Fibroblast of skin of abdomen (primary cell): ENCODE measurements at places on chromosomes 12 and 14.
A peak's percentile ranks its signal among the peaks of the same experiment; 100 is the strongest.

- DNase-seq, result peak; percentile 24
Measured at GRCh38 chr12:3727877-3728632, 24.9 kb downstream of the CRACR2A start.

- DNase-seq, result peak; percentile 40
Measured at GRCh38 chr12:111298582-111299436, 70.1 kb downstream of the PHETA1 start.

DNA sequence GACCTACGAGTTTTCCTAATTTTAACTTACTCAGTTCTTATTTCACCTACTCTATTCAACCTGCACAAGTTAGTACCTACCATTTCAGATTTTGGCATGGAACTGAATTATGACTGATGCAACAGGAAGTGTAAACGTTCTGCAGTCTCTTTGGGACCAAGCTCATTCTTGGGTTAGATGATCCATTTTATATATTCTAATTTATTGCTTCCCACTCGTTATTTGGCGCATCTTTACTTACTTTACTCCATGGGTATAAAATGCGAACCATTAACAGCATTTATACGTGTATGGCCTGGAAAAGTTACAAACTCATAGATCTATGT, 1.0 kb upstream of the EML1 start:
- no peak for DNase-seq

DNA sequence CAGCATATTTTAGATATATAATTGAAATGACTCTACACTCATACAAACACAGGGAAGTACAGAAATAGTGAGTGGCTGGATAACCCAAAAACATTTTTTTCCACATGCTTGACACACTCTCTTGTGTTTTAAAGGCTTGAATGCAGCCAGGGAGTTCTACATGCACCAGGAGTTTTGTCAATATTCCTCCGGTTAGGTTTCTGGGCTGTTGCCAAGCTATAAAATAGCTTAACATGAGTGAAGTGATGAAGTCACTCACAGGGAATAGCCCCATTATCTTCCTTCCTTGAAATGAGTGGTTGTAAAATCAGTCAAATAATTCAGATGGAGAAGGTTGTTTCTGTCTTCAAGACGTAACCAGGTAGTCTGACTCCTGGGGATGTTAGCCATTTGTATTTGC, 582.7 kb downstream of the SLC6A15 start:
- DNase-seq, result peak; percentile 39

DNA sequence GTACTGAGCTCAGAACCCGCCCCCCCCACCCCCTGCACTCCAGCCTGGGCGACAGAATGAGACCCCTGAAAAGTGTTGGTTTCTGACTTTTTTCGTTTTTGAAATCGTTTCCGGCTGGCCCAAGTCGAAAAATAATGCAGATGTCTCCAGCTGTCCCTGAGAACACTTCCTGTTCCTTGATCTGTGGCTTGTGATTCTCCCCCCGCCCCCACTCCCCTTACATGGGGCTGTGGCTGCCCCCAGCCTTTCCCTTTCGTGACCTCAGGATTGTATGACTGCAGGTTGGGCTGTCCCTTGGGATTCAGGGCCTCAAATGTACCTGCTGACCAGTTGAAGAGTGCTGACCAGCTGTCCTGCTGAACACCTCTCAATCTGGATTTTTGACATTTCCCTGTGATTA, 34.1 kb downstream of the NOC4L start:
- DNase-seq, result no peak

DNA sequence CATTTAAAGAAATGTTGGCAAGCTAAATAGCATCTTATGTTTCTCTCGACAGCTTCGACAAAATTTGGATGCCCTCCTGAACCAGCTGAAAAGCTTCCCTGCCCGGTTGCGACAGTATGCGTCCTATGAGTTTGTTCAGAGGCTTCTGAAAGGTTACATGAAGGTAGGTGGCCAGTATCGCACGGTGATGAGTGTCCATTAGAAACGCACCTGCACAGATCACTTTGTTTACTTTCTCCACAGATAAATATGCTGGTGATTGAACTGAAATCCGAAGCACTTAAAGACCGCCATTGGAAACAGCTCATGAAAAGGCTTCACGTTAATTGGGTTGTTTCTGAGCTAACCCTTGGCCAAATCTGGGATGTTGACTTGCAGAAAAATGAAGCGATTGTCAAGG, 36.5 kb downstream of the DYNC1H1 start:
- no peak for DNase-seq

DNA sequence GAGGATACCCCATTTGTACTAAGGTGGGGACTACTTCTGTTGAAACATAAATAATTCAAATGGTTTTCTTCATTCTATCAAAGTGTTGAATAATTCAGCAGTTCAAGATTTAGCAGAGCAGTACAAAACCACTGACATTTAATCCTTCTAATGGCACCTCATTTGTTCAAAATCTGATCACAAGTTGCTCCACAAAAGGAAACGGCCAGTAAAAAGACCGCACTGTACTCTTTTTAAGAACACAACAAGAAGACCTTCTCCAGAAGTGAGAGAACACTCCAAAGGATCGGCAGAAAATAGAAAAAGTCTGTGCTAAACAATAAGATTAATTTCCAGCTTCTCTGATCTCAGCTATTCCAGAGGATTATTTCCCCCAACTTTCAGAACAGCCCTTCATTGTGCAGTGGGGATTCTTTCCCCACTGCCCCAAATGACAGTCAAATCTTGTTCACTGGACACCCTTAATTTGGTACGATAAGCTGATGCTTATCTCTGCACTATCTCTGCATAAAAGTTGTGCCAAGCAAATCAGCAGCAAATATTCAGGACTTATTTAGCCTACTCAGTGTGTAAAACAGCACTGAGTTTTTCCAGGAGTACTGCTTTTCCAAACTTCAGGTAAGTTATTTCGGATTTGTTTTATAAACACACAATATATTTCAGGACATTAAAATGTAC, 5.2 kb downstream of the MPHOSPH9 start:
- no peak for DNase-seq

- no peak for DNase-seq
Measured at GRCh38 chr12:46944771-46945170, 119.0 kb upstream of the SLC38A4 start.

DNA sequence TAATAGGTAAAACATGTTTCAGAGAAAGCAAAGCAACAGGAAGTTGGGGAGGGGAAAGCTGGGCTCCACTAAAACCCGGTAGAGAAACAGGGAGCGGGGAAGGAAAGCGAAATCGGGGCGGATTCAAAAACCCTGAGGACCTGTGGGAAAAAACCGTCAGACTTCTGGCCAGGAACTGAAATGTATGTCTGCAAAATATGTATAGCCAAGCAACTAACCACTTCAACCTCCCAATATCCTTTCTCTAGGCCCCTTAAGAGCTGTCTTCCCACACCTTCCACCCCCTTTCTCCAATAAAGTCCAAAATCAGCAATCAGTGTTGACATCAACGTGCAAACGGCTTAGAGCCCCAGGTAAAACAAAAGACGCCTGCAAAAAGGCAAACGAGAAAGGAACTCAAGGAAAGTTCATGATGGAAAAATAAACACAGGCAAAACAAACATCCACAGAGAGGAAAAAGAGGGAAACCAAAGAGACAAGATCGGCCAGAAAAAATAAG, 32.8 kb downstream of the SIX1 start:
- DNase-seq, result no peak

DNA sequence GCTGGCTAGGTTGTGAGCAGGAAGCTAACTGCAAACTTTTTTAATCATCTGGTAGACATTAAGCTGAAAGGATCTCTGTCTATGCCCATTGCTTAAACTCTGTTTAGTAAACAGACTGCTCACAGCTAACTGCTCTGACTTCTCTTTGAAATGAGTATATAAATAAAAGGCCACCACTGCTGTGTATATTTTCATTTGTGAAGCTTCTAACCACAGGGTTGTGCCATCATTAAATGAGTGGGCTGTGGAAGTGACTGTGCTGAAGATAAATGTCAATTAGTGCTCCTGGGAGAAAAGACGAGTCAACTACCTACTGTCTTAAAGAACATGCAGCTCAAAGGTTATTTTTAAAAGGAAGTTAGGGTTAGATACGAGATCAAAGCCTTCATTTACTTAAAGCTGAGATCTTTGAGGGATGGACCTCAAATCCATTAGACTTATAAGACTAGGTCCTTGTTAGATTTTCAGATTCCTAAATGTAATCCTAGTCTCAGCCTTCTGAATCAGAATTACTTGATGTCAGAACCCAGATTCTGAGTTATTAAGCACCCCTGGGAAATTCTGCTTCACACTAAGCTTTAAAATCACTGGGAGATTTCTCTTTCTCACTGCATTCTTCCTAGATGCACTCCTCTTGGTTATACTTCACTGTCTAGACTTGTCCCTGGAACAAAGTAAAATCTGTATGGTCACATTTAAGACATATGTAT, 213.1 kb upstream of the FLRT2 start:
- DNase-seq, result peak; percentile 14

DNA sequence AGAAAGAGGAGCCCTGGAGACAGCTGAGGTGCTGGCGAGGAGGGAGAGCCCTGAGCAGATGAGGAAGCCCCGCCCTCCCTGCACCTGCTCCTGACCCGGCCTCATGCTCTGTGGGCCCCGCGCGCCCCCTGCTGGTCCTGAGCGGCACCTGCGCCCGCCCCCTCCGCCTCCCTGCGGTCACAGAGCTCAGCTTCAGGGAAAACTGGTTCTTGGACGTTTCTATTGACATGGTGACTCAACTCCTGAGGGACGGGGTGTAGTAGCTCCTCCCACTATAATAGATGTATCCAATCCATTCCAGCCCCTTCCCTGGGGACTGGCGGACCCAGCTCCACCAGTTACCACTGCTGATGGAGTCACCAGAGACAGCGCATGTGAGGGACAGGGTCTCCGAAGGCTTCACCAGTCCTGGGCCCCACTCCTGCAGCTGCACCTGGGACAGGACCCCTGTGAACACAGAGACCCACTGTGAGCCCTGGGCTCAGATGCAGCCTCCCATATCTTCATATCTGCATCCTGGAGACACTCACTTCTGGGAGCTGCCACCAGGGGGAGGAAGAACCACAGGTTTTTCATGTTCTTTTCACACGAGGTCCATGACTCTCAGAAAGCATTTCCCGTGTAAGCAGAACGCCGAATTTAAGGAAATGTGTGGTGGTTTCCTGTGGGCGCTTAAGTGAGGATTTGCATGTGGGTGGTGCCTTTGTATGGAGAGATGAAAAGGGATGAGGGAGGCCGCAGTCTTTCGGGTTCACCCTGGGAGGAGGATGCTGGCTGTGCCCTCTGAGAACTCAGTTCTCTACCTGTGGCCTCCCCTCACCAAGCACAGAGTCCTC, 1346.4 kb downstream of the TMEM121 start:
- DNase-seq, result no peak

- peak; percentile 55 for DNase-seq
Measured at GRCh38 chr14:21098076-21098891, at the start of gene ZNF219. Gene ZNF219, minus strand, starts transcription at chr14:21098655. Its CDS starts 5,064 bp downstream, at chr14:21093591.

GRCh38 chr12:121921066-121921465, 2.7 kb downstream of the CFAP251 start:
- DNase-seq, result no peak

DNA sequence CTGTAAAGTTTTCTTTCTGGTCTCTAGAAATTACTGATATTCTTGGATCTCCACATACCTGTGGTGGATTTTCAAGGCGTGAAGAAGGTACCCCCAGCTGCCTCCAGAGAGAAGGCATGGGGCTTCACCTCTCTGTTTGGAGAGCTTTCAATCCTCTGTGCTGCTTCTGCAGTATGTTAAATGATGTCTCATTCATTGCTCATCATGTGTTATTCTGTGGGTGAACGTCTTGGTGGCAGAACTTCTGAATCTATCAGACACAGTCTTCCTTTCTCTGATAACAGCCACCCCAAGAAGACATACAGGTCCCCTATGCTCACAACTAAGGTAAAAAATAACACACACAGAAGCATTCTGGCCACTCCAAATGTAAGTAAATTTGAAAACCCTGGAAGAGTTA, 221.3 kb upstream of the TMEM260 start:
- DNase-seq, result no peak

DNA sequence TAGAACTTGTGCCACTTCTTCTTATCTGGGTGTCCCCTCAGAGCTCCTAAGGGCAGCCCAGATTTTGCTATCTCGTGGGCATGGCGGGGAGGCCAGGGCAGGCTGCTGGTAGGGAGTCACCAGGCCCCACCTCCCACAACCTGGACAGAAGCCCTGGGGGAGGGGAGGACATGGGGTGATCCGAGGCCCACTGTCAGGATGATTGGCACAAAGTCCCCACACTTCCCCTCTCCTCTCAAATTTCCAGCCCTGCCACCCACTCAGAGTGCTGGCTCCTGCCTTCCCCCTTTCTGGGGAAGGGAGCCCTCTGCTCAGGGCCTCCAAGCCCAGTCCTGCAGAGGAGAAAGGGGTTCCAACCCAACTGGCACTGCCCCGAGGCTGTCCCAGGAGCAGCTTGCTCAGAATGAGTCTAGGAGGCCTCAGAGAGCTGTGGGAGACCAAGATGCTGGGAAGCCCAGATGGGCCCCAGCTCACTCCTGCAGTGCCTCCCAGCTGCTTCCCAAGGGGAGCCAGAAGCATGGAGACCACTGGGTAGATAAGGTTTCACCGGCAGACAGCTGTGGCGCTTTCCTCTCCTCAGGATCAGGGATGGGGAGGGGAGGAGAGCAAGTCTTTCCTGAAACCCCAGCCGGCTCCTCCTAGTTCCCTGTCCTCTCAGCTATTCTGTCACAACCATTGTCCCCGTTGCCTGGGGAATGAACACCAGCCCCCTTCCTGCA, 82.8 kb downstream of the B4GALNT3 start:
- DNase-seq, result no peak

GRCh38 chr12:121093487-121093891, 39.2 kb upstream of the P2RX7 start:
- no peak for DNase-seq

DNA sequence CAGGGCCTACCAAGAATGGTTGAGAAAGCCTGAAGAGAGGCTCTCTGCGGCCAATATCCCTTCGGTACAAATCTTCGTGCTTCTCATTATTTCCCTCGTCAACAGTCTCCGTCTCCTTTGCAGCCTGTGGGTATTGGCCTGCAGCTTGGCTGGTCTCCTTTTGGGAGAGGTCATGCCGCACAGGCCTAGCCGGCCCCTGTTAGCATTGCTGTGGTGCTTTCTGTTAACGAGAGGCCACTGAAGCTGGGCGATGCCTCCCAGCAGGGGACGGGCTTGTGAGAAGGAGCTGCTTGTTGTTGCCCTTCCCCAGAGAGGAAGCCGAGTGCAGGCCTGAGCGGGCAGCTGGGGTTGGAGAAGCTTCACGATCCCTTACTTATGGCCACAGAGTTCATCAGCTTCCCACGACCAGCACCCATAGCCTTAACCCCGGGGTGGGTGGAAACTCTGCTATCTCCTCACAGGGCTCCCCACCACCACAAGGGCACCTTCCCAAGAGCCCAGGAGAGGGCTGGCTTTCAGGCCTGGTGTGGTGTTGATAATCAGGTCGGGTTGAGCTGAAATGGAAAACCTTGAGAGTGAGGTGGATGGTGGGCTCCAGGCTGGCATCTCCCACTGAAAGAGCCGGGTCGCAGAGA, 228.6 kb downstream of the ZFP36L1 start:
- DNase-seq, result no peak

- no peak for DNase-seq
Measured at GRCh38 chr12:115443351-115443938, 759.5 kb upstream of the TBX3 start.
